ENCODE measurements at places on chromosomes 2 and 18. TPM values are rescaled to one million over a fixed set of nuclear protein-coding genes. Genes with fewer than 3 reads are reported as not detected.

- no peak overlapping the region for H3K4me3 ChIP-seq
- no peaks in the 10 kb centered on the region for H3K36me3 ChIP-seq
- DNase-seq = no peak
- no peaks in the 10 kb centered on the region for H3K27me3 ChIP-seq
Measured at GRCh38 chr18:63438181-63438580, 15.9 kb upstream of the VPS4B start.

- no peaks in the 10 kb centered on the region for H3K4me1 ChIP-seq
- H3K4me3 ChIP-seq = no peak overlapping the region
- DNase-seq = no peak
- no peaks in the 10 kb centered on the region for H3K36me3 ChIP-seq
- H3K27ac ChIP-seq = no peak overlapping the region
- H3K27me3 ChIP-seq = no peaks in the 10 kb centered on the region
Measured at GRCh38 chr2:147827088-147827375, 17.8 kb upstream of the ACVR2A start.

DNA sequence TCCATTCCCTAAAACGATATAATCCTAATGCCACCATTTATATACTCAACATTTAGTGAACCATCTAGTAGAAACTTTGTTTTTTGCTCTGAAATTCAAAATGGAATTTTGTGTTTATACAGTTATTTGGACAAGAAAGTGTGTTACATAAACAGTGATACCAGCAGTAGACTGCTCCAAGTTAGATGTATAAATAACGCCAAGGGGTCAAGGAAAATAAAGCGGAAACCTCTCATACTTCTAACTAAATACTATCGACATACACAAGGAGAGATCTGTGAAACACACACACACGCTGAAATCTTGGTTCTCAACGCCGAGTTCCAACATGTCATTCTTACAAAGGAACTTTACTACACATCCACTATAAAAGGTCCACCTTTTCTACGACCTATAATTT, 1.2 kb downstream of the TXNL1 start:
- peak overlapping the region; percentile 70 for H3K4me3 ChIP-seq
- no peak for DNase-seq
- peaks cover 17% of the 10 kb centered on the region for H3K36me3 ChIP-seq
- H3K4me1 ChIP-seq = peaks cover 23% of the 10 kb centered on the region
- peak overlapping the region; percentile 97 for H3K27ac ChIP-seq
- H3K27me3 ChIP-seq = no peaks in the 10 kb centered on the region

DNA sequence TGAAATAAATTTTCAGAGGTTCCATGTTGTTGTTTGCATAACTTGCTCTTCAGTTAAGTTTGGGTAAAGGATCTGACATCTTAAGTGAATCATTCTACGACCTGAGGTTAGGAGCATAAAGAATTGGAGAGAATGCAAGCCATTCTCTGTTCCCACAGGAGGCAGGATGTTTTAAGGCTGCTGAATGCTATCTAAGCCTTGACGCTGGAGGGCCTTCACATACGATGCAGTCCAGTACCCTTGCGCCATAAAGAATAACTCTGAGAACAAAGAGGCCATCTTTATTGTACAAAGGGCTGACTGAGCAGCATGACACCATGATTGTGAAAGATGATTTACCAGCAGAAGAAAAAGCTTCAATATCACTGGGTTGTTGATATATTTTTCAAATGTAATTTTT, 198.4 kb downstream of the NYAP2 start:
- H3K4me1 ChIP-seq = no peaks in the 10 kb centered on the region
- H3K36me3 ChIP-seq = no peaks in the 10 kb centered on the region
- H3K4me3 ChIP-seq = no peak overlapping the region
- H3K27me3 ChIP-seq = no peaks in the 10 kb centered on the region
- DNase-seq = no peak
- no peak overlapping the region for H3K27ac ChIP-seq

DNA sequence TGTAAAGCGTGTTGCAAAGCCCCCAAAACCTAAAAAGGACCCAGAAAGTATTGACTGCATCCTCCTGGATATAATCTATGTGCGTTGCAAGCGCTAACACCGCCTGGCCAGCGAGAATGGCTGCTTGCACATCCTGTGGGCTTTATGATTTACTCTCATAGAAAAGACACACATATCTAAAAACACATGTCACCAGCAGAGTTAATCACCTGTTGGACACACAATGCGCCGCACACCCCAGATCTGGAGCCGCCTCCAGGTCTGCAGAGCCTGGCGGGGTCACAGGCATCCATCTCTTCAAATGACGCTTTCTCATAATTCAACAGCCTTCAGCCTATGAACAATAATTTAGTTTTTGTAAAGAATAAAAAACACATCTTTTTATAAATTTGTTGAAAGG, 186.5 kb downstream of the RTP5 start:
- H3K36me3 ChIP-seq = no peaks in the 10 kb centered on the region
- H3K4me1 ChIP-seq = no peaks in the 10 kb centered on the region
- no peak for DNase-seq

- H3K36me3 ChIP-seq = no peaks in the 10 kb centered on the region
- H3K4me3 ChIP-seq = no peak overlapping the region
- no peak overlapping the region for H3K27ac ChIP-seq
- no peak for DNase-seq
Measured at GRCh38 chr18:31267823-31268481, 50.0 kb upstream of the DSG1 start.

The SGPP2 gene
- 26.4 TPM for total RNA-seq

DNA sequence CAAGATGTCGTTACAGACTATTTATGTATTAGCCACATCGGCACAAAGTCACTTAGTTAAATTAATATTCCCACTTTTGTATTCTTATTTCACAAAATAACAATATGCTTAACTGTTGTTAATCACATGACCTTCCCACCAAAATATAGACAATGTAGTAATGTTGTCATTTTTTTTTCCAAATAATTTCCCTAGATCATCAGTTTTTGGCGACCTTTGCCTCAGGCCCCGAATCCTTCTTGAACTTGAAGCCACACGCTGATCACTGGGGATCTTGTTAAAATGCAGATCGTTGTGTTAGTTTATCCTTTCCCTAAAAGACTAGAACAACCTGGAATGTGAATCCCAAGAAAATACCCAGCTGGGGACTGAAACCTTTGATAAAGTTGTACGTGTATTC, 497.6 kb downstream of the SUCLG1 start:
- H3K4me3 ChIP-seq = no peak overlapping the region
- no peak overlapping the region for H3K27ac ChIP-seq
- H3K27me3 ChIP-seq = no peaks in the 10 kb centered on the region
- no peaks in the 10 kb centered on the region for H3K4me1 ChIP-seq
- H3K36me3 ChIP-seq = no peaks in the 10 kb centered on the region
- DNase-seq = no peak

DNA sequence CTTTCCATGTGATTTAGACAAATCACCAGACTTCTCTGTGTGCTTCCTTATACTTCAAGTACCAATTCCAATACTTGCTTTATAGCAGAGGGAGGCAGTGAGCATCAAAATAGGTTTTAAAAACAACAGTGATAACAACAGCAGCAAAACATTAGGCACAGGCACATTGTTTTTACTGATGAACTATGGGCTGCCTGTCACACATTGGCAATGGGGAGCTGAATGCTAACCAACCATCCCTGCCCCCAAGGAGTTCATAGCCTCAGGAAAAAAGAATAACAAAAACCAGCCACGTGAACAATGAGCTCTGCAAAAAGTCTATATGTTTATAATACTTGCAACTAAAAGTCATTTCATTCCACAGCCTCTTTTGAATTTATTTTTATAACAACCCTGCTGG, 287.9 kb upstream of the TRIB2 start:
- no peak overlapping the region for H3K4me3 ChIP-seq
- no peaks in the 10 kb centered on the region for H3K36me3 ChIP-seq
- H3K4me1 ChIP-seq = peaks cover 7% of the 10 kb centered on the region
- DNase-seq = no peak

DNA sequence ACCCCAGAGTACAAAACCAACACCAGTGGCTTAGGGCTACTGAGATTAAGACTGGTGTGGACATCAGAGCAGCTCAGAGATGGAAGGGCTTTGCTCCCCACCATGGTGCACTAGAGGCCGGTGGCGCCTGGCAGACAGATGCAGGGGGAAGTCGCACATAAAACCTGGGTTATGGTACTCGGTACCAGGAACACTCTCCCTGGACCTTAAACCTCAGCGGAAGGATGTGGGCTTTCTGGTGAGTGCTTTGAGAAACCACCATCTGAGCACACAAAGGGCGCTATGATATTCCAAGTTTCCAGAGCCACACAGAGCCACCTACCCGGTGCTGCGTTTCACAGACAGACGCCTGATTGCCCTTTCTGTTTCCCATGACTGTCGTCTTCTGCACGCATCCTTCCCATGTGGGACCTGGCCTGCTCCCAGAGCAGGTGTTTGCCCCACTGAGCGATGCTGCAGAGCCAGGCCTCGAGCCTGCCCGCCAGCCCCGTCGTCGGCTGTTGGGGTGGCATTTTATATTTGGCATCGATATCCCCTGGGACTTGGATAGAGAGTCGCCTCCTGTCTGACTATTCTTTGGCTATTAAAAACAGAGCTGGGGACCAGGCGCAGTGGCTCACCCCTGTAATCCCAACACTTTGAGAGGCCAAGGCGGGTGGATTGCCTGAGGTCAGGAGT, 89.5 kb upstream of the ODC1 start:
- no peaks in the 10 kb centered on the region for H3K27me3 ChIP-seq
- no peak for DNase-seq
- H3K4me3 ChIP-seq = no peak overlapping the region
- H3K4me1 ChIP-seq = no peaks in the 10 kb centered on the region
- H3K27ac ChIP-seq = no peak overlapping the region
- no peaks in the 10 kb centered on the region for H3K36me3 ChIP-seq

DNA sequence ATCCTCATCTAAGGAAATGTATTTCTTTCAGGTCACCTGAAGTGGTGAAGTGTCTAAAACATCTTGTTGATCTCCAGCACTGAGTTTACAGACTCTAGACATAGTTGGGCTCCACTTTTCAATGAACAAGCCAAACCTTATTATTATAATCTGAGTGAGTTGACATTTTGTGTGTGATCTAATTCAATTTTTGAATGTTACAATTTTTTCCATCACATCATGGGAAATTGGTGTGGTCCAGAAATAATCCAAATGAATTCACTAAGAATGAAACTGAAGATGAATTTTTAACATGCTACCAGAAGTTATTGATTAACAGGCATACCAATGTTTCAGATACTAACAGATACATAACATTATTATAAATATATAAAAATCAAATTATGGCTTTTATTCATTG, 75.6 kb upstream of the EFEMP1 start:
- H3K27ac ChIP-seq = no peak overlapping the region
- no peak for DNase-seq
- no peak overlapping the region for H3K4me3 ChIP-seq
- no peaks in the 10 kb centered on the region for H3K36me3 ChIP-seq
- H3K27me3 ChIP-seq = no peaks in the 10 kb centered on the region

DNA sequence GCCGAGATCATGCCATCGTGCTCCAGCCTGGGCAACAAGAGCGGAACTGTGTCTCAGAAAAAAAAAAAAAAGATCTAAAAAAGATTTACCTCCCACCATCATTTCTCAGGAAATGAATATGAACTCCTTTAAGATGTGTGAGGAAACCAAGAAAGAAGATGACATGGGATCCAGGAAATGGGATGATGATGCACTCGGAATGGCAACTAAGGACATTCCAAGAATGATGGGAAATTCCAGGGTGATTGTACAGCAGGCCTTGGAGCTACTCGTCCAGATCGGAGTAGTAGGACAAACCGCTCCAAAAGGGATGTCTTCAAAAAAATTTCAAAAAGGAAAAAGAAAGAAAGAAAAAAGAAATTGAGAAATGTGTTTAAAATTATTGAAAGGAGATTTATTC, 84.9 kb upstream of the PMAIP1 start:
- no peaks in the 10 kb centered on the region for H3K27me3 ChIP-seq
- H3K36me3 ChIP-seq = no peaks in the 10 kb centered on the region
- no peak overlapping the region for H3K4me3 ChIP-seq
- no peaks in the 10 kb centered on the region for H3K4me1 ChIP-seq
- no peak overlapping the region for H3K27ac ChIP-seq
- no peak for DNase-seq

The TIA1 gene
- 79.1 TPM for total RNA-seq

DNA sequence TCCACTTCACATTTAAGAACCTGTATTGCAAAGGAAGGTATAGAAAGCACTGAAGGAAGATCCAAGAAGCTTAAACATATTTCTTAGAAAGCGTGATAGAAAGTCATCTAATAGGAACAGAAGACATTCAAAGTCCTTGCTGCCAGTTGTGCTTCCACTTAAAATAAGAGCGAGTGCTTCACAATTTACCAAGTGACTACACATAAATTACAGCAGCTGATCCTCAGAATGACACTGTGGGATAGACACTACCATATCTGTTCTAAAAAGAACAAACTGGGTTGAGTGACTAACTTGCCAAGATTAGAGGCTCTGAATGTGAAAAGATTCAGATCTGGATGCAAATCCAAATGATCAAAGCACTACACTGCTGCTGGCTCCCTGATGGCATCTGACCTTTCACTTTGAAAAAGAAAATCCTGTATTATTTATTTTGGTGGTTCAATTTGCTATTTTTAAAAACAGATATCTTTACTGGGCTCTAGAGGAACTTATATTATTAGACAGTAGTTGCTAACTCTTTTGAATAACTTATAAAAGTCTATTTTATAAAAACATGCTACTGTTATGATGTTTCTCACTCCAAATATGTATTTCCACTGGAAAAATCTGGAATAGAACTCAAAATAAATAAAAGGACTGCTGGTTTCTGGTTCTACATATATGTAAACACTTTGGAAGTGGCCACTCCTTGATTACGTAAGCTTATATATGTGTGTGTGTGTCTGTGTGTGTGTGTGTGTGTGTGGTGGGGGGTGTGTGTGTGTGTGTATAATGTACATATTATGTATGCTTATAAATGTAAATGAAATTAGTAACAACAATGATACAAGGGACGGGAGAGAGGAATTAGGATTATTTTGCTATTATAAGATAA, 57.4 kb downstream of the KIDINS220 start:
- no peak overlapping the region for H3K27ac ChIP-seq
- no peak overlapping the region for H3K4me3 ChIP-seq
- no peaks in the 10 kb centered on the region for H3K27me3 ChIP-seq
- H3K4me1 ChIP-seq = no peaks in the 10 kb centered on the region
- DNase-seq = no peak
- peaks cover 46% of the 10 kb centered on the region for H3K36me3 ChIP-seq

- DNase-seq = no peak
- no peak overlapping the region for H3K4me3 ChIP-seq
- H3K4me1 ChIP-seq = no peaks in the 10 kb centered on the region
- H3K27me3 ChIP-seq = no peaks in the 10 kb centered on the region
Measured at GRCh38 chr2:137930146-137930545, 34.1 kb upstream of the HNMT start.

- DNase-seq = no peak
- peaks cover 8% of the 10 kb centered on the region for H3K36me3 ChIP-seq
- H3K4me1 ChIP-seq = peaks cover 67% of the 10 kb centered on the region
- no peak overlapping the region for H3K4me3 ChIP-seq
- H3K27ac ChIP-seq = peak overlapping the region; percentile 77
Measured at GRCh38 chr2:54595999-54596902, 127.2 kb upstream of the EML6 start.

GRCh38 chr2:130393318-130393910, 37.6 kb downstream of the PTPN18 start:
- peaks cover 13% of the 10 kb centered on the region for H3K4me1 ChIP-seq
- no peak for DNase-seq
- H3K27ac ChIP-seq = no peak overlapping the region
- no peaks in the 10 kb centered on the region for H3K27me3 ChIP-seq
- H3K36me3 ChIP-seq = no peaks in the 10 kb centered on the region

The BOLL gene
- total RNA-seq = not detected

- no peak overlapping the region for H3K27ac ChIP-seq
- no peaks in the 10 kb centered on the region for H3K27me3 ChIP-seq
- peaks cover 19% of the 10 kb centered on the region for H3K4me1 ChIP-seq
- H3K36me3 ChIP-seq = peaks cover 17% of the 10 kb centered on the region
- H3K4me3 ChIP-seq = no peak overlapping the region
- no peak for DNase-seq
Measured at GRCh38 chr2:101887328-101887727, 104.4 kb upstream of the IL1R2 start.
